ENCODE measurements at places on chromosomes 5 and 9.

DNA sequence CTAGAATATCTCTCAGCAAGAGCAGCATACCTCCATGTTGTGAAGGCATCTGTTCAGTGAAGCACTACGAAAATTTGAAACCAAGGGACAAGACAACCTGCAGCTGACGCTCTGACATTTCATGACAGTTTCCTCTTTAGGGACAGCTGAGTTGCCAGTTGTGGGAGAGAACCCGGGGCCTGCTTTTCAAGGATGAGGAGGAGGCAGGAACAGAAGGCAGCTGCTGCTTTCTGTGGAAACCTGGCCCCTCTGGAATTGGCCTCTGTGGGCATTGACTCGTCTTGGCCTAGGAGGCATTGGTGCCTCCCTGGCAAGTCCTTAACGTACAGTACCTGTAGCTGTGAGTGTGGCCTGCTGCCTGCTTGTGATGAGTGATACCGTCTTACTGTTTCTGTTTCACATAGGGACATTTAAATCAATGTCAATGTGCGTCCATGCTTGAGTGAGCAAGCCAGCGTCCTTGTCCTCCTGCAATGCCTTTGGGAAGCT is 21.6 kb downstream of the SLC46A2 start:
- DNase-seq: no peak
- H3K36me3 ChIP-seq: peaks cover 10% of the 10 kb centered on the region
- no peaks in the 10 kb centered on the region for H3K27me3 ChIP-seq
- H3K4me3 ChIP-seq: no peak overlapping the region

- peak within 1 kb of the TSS; percentile 90 for H3K4me3 ChIP-seq
- H3K4me1 ChIP-seq: peaks cover 29% of the 10 kb centered on the region
- no peaks in the 10 kb centered on the region for H3K36me3 ChIP-seq
- DNase-seq: no peak
- H3K27ac ChIP-seq: peak within 1 kb of the TSS; percentile 99
- no peaks in the 10 kb centered on the region for H3K27me3 ChIP-seq
Observed at GRCh38 chr9:112380102-112380824, at the start of gene HSDL2. Gene HSDL2 (plus strand): TSS chr9:112380108. CDS start chr9:112380164, 56 bp downstream.

DNA sequence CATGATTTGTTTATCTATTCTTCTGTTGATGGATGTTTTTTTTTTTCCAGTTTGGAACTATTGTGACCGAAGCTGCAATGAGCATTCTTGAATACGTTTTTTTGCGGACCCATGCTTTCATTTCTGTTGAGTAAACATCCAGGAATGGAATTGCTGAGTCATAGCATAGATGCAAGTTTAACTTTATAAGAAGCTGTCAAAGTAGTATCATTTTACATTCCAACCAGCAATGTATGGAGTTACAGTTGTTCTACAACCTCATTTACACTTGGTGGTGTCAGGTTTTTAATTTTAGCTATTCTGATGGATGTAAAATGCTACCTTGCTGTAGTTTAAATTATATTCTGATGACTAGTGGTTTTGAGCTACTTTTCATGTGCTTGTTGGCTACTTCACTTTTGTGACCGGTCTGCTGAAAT is 49.0 kb downstream of the NPR3 start:
- H3K27ac ChIP-seq: no peak overlapping the region
- 0 out of 2 replicates have a peak, but pooled peaks cover 3% of the 10 kb centered on the region for H3K36me3 ChIP-seq
- peaks cover 3% of the 10 kb centered on the region for H3K27me3 ChIP-seq

DNA sequence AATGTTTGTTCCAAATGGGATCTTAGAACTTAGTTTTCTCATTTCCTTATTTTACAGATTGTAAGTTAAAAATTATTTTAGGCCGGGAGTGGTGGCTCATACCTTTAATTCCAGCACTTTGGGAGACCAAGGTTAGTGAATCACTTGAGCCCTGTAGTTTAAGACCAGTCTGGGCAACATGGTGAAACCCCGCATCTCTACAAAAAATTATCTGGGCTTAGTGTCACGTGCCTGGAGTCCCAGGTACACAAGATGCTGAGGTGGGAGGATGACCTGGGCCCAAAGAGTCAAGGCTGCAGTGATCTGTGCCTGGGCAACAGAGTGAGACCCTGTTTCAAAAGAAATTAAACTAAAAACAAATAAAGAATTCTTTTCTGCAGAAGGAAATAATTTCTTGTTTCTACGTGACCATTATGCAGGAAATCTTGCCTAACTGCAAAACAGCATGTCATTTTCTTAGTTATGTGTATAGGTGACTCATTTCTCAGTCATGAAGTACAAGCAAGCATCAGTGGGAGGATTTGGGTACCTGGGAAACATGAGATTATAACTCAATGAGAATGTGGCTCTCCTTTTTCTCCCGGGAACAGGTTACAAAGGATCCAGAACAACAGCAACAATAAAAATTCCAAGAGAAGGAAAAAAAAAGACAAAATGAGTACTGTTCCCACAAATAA is 375.1 kb upstream of the ST8SIA4 start:
- H3K36me3 ChIP-seq: no peaks in the 10 kb centered on the region
- peaks cover 5% of the 10 kb centered on the region for H3K4me1 ChIP-seq
- H3K27me3 ChIP-seq: no peaks in the 10 kb centered on the region
- H3K27ac ChIP-seq: no peak overlapping the region
- H3K4me3 ChIP-seq: no peak overlapping the region

GRCh38 chr5:131322926-131323325 is 59.1 kb downstream of the CDC42SE2 start:
- peaks cover 22% of the 10 kb centered on the region for H3K4me1 ChIP-seq
- H3K36me3 ChIP-seq: peaks cover 14% of the 10 kb centered on the region
- no peaks in the 10 kb centered on the region for H3K27me3 ChIP-seq
- no peak overlapping the region for H3K4me3 ChIP-seq
- peak overlapping the region; percentile 93 for H3K27ac ChIP-seq

Measured in WTC11 (cell line).